Astrocyte of the cerebellum (primary cell): ENCODE measurements at places on chromosomes 4 and X.

DNA sequence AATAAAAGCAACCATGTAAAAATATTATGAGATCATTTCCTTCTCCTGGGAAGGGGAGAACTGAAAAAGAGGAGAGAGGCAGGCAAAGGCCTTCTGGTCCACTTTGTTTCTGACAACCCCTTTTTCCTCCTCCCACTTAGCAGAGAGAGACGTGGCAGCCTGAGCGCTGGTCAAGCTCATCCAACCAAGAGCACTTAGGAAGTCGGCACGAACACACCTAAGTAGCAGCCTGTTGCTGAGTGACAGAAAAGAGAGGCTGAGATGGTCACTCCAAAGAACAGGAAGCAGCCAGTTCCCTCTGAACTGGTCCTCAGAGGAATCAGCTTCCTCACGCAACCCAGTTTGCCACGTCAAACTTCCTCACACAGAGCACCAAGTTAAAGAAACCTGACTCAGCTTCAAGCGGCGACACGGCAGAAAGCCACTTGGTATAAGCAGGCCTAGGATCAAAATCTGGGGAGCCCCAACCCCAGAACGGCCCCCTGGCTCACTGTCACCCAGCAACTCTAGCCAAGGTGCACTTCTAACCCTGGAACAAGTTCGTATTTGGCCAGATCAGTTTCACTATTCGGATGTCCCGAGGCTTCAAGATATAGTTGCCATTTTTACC, 861 bp downstream of the SEC24D start:
- peak; percentile 64 for DNase-seq

DNA sequence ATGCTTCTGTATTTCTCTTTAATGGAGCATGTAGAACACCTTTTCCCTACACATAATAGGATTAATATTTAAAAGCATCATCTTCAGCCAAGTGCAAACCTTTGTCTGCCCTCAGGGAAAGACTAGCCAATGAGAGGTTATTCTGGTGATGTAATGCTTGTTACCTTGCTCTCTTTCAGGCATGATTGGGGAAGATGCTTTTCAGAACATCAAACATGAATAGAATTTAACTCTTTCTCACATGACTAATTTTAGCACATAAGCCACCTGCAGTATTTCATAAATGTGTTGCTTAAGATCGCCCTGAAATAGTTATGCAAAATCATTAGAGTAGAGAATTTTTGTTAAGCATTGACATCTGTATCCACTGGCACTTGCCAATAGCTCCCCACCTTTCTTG, 10.7 kb upstream of the EPGN start:
- DNase-seq: no peak

GRCh38 chr4:187608001-187608421, 387.6 kb upstream of the ZFP42 start:
- no peak for DNase-seq

DNA sequence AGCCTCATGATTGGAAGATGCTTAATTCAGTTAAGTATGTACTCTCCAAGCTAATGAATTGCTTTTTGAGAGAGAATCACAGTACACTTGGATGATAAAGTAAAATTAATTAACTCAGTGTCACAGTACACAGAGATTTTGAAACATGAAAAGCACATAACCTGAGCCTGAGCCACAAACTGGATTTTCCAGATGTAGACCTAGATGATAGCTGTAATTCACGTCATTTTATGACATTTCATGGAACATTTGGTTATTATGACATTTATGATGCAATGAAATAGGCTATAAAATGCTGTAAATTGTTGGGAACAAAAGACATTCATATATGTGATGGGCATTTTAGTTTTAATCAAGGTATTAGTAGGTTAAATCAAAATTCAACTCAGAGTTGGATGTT, 983.7 kb downstream of the STPG2 start:
- no peak for DNase-seq

GRCh38 chr4:94525993-94526728, 74.4 kb downstream of the PDLIM5 start:
- DNase-seq: no peak

- DNase-seq: no peak
Measured at GRCh38 chr4:82680834-82681233, 117.8 kb downstream of the SCD5 start.

DNA sequence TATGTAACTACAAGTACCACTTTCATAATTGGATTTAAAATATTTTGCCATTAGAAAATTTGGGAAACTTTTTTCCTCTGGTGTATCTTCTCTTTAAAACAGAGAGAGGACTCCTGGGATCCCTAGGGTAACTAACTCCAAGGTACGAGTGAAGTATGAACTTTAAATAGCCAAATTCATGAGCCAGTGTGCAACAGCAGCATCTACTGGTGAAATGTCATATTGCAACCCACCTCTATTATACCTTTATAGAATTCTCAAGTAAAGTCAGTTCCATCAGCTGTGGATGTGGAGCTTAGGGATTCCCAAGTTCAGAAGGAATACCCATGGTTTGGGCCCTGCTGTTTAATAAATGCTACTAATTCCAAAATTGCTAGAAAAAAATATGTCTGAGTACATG, 282.7 kb upstream of the TAPT1 start:
- DNase-seq: no peak

- DNase-seq: no peak
Measured at GRCh38 chr4:101823864-101824263, 33.3 kb downstream of the BANK1 start.

DNA sequence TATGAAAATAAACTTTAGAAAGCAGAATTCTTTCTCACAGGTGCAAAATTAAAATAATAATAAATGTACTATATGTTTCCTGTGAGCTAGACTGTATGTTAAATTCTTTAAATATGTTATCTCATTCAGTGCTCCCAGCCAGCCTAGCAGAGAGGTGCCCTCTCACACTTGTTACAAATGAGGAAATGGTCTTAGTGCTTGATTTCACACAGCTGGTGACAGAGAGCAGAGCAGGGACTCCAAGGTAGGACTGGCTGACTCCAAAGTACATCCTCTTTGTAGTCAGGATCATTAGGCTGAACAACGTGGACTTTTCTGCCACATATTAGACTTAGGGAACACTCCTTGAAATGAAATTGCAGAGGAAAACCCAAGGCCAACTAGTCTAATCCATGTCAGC, 72.0 kb upstream of the HHIP start:
- DNase-seq: no peak

DNA sequence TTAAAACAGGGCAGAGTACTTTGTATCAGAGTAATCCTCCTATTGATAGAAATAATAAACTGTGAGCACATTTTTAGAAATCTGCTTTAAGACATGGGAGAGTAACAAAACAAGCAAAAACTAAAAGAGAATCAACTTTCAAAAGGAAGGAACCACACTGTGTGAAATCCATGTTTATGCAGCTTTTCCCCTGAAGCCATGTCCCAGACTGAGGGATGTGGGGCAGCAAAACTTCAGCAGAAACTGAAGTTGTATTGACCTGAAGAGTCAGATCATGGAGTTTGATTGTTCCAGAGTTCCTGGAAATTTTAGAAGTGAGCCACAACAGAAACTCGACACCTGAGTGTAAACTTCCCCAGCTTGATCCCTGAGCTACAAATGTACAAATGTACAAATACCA, 53.2 kb downstream of the COMMD8 start:
- peak; percentile 15 for DNase-seq

DNA sequence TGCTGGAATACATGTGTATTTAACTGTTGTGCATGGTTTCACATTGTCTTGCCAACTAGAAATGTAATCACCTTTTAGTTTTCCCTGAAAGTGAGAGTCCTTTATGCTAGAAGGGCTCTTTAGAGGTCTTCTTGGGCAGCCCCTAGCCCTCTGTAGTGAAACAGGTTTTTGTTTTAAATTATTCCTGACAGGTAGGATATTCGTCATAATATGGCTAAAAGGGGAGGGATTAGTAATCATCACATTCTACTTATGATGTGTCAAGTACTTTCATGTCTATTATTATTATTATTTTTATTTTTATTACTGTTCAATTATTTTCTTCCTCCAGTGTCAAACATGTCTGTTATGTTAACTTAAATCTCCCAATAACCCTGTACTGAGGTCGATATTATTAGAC, 35.5 kb downstream of the MSN start:
- DNase-seq: no peak

- peak; percentile 84 for DNase-seq
Measured at GRCh38 chr4:179116011-179116410, 1673.8 kb upstream of the AGA start.

DNA sequence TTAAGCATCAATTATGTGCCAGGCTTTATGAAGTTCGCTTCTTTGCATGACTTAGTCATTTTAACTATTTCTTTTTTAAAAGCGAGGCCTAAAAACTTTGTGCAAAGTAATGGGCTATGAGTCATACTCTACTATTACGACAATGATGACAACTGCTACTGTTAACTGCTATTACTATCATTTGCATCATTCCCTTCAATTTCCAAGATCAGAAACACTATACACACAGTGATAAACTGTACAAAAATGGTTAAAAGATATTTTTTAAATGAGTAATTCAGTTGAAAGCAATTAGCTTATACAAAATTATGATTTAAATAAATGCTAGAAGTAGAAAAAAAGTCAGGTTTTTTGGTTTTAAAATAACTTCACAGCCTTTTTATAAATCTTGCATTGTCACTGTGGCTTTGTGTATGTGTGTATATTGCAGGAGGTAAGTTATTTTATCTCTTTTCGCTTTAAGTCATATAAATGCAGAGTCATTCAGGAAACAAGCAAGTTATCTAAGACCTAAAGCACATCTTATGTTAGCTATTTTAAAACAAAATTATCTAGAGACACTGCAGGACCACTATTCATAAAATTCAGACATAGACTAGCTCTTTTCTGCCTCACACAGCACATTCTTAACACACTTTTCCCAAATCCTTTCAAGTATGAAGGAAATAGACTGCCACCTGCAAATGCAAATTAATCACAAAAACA, 18.5 kb upstream of the CXCL3 start:
- no peak for DNase-seq

- no peak for DNase-seq
Measured at GRCh38 chrX:143636831-143637230, 930 bp upstream of the SLITRK4 start.

DNA sequence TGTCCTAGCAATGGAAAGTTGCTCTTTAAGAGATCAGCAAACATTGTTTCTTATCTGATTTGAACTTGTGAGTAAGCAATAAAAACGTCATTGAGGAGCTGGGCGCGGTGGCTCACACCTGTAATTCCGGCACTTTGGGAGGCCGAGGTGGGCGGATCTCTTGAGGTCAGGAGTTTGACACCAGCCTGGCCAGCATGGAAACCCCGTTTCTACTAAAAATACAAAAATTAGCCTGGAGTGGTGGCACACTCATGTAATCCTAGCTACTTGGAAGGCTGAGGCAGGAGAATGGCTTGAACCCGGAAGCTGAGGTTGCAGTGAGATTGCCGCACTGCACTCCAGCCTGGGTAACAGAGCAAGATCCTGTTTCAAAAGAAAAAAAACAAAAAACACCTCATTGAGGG, 11.2 kb upstream of the PLAC8 start:
- no peak for DNase-seq

DNA sequence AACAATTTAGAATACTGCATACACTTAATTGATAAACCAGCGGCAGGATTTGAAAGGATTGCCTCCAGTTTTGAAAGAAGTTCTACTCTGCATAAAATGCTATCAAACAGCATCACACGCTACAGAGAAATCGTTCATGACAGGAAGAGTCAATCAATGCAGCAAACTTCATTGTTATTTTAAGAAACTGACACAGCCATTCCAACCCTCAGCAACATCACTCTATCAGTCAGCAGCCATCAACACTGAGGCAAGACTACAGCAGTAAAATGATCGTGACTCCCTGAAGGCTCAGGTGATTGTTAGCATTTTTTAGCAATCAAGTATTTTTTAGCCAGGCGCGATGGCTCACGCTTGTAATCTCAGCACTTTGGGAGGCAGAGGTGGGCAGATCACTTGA, 98.3 kb downstream of the FBXW7 start:
- DNase-seq: no peak

- DNase-seq: no peak
Measured at GRCh38 chr4:134117392-134118183, 84.0 kb downstream of the PABPC4L start.

GRCh38 chr4:98430708-98431403, 169.7 kb downstream of the RAP1GDS1 start:
- peak; percentile 83 for DNase-seq

DNA sequence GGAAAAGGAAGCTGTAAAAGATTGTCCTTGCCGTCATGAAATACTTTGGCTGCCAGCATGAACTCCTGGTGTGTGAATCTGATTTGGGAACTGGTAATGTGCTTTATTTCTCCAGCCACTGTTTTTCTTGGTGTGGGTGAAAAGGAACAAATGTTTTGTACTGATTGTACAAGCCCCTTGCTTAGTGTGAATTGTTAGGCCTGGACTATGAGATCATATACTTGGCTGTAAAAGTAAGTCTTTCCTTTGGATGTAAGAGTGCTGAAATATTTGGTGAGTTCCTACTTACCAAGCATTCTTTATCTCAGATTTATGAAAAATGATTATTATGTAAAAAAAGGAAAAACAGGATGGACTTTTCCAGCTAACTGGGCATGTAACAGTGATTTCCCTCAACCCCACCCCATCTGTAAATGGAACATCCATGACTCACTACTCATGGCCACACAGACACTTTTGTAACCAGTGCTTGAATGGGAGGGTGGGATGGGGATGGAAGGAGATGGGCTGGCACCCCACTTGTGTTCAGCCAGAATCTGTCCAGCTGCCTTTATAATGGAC, 6.3 kb downstream of the FNIP2 start:
- DNase-seq: peak; percentile 47

- no peak for DNase-seq
Measured at GRCh38 chr4:174274436-174274835, 9.0 kb downstream of the FBXO8 start.

DNA sequence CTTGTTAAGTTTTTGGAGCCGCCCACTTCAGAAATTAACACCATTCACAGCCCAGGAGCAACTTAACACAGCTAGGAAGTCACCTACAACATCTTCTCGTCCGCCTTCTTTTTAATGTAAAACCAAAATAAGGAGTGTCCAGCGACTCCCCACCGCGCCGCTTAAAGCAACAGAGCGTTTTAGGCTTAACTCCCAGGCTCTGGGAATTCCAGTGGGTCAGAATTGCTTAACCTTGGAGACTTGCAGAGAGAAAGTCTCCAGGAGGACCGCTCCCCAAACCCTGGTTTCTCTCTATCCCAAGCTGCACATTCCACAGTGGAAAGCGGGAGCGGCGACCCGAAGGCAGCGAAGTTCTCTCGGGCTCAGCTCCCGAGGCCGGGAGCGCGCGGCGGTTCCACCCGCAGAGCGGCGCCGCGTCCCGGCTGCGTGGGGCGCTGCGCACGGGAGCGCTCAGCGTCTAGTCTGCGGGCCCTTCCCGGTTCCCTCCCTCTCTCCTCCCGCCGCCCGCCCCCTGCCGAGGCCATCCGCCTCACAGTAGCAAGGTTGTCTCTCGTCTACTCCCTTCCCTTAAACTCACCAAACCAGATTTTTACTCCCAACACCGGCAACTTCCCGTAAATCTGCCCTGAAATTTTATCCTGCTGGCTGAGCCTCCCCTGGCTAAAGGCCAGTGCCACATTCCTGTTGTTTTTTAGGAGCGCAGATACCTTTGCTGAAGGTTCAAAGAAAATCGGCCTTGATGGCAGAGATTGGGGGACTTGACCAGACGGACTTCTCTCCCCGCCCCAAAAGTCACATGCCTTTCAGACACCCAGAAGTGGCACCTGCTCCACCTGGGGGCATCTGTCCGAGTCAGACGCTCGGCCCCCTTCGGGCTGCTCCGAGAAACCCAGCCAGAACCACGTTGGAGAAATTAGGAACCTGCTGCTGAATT, at the start of gene RBM47:
Gene RBM47, minus strand, starts transcription at position 464 of the 934 bp plus-strand sequence. CDS start 190,971 bp downstream, outside the sequence.
- DNase-seq: no peak
